ENCODE measurements at places on chromosomes 3 and 15.

GRCh38 chr15:52796753-52797520, 6.8 kb upstream of the ONECUT1 start:
- DNase-seq = no peak

GRCh38 chr3:58305882-58306711, at the start of the genes HTD2 and RPP14:
Gene HTD2, plus strand, starts transcription at chr3:58306520. Its CDS starts 11,094 bp downstream, at chr3:58317614.
Gene RPP14, plus strand, starts transcription at chr3:58306245. Its CDS starts 4,085 bp downstream, at chr3:58310330.
- peak; percentile 99 for DNase-seq

- no peak for DNase-seq
Measured at GRCh38 chr3:175695251-175695650, 836.1 kb downstream of the NAALADL2 start.

GRCh38 chr3:112128843-112129727, 4.0 kb downstream of the GCSAM start:
- no peak for DNase-seq

GRCh38 chr3:141432904-141433303, 53.9 kb upstream of the RASA2 start:
- no peak for DNase-seq

- no peak for DNase-seq
Measured at GRCh38 chr3:9916346-9916733, 558 bp upstream of the IL17RC start.

- DNase-seq = no peak
Measured at GRCh38 chr15:57310876-57311275, 65.4 kb upstream of the CGNL1 start.

DNA sequence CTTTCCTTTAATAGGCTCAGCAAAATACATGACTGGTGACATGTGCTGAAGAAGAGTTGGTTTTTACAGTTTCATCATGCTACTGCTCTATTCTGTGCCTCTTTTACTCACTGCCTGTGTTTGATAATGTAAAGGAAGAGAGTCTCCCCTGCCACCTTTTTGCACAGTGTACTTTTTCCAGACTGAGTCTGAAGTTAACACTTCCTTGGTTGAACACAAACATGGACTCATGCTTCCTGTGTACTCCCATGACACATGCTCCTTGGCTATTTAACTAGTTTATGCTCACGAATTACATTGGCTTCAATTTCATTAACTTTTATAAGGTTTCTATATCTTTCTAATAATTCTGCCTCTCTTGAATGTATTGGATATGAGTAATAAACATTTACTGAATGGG, 396.1 kb downstream of the VGLL3 start:
- DNase-seq = no peak

DNA sequence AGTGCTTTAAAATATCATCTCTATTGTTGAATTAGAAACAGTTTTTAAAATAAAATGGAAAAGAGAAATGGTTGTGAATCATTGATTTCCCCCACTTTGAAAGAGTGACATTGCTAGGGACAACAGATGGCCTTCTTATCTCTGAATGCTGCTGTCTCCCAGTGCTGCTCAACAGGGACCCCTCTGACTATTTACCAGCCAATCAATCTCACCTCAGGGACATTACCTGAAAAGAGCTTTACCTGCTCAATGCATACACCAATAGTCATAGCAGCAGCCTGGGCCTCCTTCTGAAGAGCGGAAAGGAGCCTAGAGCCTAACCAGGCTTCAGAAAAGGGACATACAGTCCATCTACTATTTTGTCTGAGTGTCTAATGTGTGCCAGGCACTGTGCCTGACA, 162.8 kb downstream of the CGGBP1 start:
- no peak for DNase-seq

GRCh38 chr3:17585394-17586325, 156.8 kb downstream of the TBC1D5 start:
- DNase-seq = no peak

DNA sequence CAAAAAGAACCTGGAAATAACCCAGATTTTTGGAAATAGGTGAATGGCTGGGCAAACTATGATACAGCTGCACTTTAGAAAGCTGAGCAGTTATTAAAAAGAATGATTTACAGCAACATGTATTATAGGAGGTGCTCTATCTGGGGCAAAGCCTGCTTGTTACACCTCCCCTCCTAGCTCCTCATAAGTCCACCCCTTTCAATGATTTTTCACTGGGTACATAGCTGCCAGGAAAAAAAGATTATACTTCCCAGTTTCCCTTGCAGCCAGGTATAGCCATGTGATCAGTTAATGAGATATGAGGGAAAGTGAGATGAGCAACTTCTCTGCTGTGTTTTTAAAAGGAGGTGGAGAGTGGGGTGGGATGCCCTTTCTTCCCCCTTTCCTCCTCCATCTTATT, 97.7 kb downstream of the CHST2 start:
- DNase-seq = no peak

- peak; percentile 73 for DNase-seq
Measured at GRCh38 chr3:50347187-50347813, 1.8 kb upstream of the ZMYND10 start.

- DNase-seq = no peak
Measured at GRCh38 chr3:71465371-71466036, 118.0 kb downstream of the FOXP1 start.

GRCh38 chr3:53074761-53075742, 29.2 kb upstream of the SFMBT1 start:
- DNase-seq = no peak

- no peak for DNase-seq
Measured at GRCh38 chr3:42714171-42714852, 11.7 kb upstream of the HHATL start.

DNA sequence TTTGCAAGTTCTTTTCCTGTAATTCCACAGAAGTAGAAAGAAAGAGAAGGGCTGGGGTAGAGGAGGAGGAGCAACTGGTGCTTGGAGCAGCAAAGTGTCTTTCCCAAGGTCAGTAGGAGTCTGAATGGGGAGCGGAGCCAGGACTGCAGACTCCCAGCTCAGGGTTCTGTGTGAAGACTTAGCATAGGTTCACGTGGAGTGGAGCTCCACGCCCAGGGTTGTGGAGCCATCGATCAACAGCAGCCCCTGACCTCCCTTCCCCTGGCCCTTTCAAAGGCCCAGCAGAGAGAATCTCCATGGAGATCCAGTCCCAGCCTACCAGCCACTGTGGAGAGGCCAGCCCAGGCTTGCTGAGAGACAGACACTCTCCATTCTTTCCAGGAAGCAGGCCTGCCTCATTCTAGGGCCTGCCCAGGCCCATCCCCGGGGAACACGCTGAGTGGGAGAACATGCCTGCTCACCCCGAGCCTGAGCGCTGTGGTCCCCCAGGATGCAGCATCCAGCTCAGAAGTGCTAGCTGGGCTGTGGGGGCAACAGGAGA, 62.1 kb downstream of the CORO2B start:
- no peak for DNase-seq

GRCh38 chr3:179299999-179300613, 22.7 kb upstream of the ZNF639 start:
- DNase-seq = no peak

- no peak for DNase-seq
Measured at GRCh38 chr3:154247806-154248415, 76.4 kb downstream of the DHX36 start.

GRCh38 chr15:48360841-48361240, 29.6 kb downstream of the DUT start:
- no peak for DNase-seq

GRCh38 chr3:85007195-85008094, 48.7 kb downstream of the CADM2 start:
- DNase-seq = no peak

DNA sequence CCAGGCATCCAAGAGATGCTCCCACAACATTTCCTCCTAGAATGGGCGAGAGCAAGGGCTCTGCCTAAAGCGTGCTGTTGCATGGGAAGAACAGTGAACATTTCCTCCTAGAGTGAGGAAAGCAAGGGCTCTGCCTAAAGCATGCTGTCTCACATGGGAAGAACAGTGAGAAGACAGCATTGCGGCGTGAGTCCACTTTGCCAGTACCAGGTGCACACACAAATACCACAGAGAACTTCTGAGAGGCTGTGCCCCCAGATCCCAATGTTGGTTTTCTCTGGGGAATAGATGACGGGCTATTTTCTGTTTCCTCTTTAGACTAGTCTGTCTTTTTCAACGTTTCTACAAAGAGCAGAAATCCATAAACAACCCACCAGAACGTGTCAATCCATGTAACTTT, 142.9 kb downstream of the LRRK1 start:
- DNase-seq = no peak

DNA sequence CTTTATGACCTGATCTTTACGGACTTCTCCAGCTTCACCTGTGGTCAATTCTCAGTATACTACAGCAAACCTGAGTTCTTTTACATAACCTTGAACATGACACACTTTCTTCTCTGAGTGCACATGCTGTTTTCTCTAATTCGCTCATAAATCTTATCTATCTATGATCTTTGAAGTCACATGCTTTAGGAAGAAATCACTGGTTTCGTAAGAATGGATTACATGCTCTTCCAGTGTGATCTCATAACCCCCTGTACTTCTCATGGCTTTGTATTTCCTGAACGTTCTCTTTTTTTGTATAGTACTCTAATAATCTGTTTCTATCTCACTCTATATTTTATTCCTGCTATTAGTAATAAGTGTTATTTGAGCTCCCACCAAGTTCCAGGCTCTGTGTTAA, 1165.2 kb downstream of the TBL1XR1 start:
- DNase-seq = no peak

DNA sequence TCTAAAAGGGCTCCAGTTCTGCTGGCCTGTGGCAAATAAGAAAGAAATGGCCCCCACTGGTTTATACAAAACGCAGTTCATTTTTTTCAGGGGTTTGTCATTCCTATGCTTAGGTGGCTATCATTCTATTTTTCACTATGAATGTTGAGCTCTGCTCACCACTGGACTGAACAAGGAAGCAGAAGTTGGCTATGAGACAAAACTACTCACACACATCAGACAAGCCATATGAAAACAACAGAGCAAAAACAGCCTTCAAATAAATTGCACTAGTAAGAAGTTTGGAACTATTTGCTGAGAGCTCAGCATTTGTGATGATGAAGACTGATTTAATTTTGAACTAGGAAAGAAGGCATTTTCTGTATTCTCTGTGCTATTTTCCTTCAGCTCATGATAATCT, 328.5 kb downstream of the MECOM start:
- no peak for DNase-seq

DNA sequence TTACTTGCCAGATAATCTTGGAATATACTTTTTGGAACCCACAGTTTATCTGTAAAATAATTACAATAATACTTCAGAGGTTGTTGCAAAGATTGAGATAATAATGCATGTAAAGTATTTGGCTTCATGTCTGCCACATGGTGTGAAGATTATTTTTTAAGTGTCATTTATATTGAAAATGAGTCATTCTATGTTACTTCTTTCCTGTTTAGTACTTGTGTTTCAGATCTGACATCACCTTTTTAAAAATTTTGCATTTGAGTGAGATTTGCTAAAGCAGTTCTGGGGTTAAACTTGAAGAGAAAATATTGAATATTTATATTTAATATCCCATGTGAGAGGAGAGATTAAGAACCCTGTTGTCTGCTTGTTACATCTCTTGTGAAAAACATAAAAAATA, 31.2 kb downstream of the IQGAP1 start:
- DNase-seq = no peak

DNA sequence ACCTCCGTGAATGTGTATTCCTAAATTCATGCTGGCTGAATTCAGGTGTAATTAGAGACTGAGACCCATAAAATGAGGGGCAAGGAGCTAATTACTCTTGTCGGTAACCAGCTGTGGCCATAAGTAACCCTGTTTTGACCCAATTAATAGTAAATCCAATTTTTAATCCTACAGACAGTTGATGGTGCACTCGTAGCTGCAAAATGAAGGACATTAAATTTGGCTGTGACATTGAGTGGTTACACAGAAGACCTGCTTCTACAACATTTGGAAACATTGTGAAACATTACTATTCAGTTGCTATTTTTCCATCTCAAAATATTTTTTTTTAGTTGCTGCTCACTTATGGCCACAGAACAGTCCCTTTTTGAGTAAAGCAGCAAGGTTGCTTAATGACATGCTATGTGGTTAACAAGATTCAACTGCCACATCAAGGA, 33.0 kb downstream of the MBNL1 start:
- no peak for DNase-seq

GRCh38 chr15:74866090-74866489, 7.1 kb downstream of the SCAMP2 start:
- no peak for DNase-seq

DNA sequence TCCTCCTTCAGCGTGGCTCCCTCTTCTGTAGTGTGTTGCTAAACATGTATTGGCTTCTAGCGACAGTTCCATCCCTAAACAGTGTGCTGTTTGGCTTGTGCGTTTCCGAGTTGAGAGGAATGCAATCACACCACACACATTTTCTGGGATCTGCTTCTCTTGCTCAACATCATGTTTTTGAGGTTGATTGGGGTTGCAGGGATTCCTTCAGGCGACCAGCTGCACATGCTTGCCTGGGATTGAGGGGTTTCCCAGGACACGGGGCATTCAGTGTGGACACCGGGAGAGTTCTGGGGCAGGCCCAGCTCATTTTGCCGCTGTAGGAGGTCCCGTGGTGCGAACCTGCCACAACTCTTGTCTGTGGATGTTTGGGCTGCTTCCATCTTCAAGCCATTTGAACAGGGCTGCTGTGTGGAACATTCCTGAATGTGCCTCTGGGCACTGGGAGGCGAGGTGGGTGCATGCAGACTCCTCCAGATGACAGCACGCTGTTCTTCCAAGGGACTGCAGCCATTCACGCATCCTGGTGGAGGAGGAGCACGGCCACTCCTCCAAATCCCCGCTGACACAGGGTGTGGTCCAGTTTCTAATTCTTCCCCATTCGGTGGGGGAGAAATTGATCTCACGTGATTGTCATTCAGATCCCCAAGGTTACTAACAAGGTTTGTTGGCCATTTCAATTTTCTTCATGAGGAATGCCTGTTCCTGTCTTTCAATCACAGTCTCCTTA, 82.8 kb downstream of the PLXNA1 start:
- no peak for DNase-seq

GRCh38 chr3:96266395-96267190, 547.8 kb upstream of the EPHA6 start:
- DNase-seq = no peak

DNA sequence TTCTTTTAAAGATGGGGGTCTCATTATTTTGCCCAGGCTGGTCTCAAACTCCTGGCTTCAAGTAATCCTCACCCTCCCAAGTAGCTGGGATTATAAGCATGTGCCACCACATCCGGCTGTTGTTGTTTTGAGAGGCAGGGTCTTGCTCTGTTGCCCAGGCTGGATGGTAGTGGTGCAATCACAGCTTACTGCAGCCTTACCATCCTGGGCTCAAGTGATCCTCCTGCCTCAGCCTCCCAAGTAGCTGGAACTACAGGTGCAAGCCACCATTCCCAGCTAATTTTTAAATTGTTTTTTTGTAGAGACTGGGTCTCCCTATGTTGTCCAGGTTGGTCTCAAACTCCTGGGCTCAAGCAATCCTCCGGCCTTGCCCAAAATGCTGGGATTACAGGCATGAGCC, 105.5 kb downstream of the SENP2 start:
- DNase-seq = no peak

GRCh38 chr15:42483677-42484076, 7.3 kb downstream of the ZNF106 start:
- DNase-seq = no peak

DNA sequence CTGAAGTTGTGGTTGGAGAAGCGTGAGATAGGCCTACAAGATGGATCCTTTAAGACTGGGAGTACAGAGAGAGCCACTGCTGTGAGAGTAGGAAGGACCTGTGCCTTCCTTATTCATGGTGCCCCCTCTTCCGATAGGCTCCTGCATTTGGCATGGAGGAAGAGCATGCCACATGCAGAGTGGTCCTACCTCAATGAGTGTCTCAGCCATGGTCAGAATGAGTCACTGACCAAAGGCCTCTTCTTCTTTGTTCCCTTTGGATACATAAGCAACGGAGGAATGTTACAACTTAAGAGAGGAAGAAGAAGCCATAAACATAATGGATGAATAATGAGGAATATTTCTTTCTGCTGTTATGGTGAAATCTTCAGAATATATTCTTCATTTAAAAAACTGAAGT, 681.2 kb upstream of the GRM7 start:
- DNase-seq = no peak
